ENCODE measurements at places on chromosomes 7 and 10.

DNA sequence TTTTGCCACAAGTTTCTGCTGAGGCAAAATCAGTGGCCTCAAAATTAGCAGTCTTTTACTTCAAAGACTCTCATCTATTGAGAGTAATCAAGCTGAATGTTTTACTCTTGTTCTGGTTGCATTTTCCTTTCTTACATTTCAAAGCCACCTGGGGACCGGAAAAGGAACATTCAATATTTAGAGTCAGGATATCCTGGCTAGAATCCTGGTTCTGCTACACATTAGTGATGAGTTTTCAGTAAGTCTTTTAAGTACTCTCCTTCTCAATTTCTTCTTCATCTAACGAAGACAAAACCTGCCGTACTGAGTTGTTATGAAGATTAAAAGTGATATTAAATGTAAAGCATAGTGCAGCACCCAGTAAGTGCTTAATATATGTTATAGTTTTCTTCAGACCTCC, 52.5 kb downstream of the LAMB4 start:
- no peak for DNase-seq

DNA sequence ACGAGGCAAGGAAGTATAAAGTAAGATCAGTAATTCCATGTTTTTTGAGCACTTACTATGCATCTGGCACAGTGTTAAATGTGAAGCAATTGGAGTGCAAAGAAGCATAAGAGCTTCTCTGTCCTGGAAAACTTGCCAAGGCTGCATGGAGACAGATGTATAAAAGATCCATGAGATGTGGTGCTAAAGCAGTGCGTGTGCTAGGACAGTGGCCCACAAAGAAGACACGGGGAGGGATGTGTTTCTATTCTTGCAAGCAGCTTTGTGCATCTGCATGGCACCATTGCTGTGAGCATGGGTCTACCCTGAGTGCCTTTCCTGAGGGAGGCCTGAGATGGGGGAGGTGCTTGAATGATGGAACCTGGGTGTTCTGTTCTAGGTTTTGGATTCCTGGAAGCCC, 5.1 kb upstream of the CDHR3 start:
- DNase-seq = no peak

DNA sequence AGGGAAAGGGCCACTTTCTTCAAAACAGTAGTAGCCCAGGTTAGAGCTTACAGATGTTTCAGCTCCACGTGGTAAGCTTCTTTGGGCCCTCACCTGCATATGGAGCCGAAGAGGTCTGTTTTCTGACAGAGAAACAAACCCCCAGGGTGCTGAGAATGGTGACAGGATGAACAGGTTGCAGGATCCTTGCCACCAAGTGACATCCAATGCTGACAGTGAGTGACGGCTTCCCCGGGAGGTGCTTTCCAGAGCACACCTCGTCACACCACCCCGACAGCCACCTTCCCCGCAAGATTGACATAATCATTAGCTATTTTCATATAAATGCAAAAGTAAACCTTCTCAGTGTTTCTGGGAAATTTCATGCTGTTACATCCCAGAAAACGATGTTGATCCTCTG, 109.3 kb upstream of the BTBD16 start:
- no peak for DNase-seq

DNA sequence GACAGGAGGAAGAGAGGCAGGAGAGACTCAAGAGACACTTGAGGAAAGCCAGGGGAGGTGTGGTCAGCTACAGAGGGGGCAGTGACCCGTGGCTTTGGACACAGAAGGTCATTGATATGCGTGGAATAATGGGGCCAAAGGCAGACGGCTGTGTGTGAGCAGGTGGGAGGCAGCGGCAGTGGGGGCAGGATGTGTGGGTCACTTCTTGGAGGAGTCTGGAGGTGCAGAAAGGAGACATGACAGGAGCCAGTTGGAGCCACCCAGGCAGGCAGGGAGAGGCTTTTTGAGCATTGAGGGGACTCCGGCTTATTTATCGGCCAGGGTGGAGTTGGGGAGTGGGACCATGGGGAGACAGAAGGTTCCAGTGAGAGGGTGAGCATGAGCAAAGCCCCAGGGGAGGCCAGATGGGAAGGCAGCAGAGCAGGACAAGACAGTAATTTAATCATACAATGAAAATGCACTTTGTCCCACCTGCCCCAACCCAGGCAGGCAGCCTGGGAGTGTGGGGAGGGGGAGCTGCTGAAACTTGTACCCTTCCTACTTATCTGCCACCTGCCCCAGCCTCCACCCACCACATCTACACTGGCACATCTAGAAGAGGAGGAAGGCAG, 5.0 kb downstream of the LDB3 start:
- no peak for DNase-seq

GRCh38 chr10:28367929-28368484, 65.1 kb upstream of the MPP7 start:
- DNase-seq = no peak

GRCh38 chr7:158955146-158955870, 99.0 kb downstream of the DYNC2I1 start:
- no peak for DNase-seq

- no peak for DNase-seq
Observed at GRCh38 chr10:122541541-122542002, 19.0 kb upstream of the DMBT1 start.

DNA sequence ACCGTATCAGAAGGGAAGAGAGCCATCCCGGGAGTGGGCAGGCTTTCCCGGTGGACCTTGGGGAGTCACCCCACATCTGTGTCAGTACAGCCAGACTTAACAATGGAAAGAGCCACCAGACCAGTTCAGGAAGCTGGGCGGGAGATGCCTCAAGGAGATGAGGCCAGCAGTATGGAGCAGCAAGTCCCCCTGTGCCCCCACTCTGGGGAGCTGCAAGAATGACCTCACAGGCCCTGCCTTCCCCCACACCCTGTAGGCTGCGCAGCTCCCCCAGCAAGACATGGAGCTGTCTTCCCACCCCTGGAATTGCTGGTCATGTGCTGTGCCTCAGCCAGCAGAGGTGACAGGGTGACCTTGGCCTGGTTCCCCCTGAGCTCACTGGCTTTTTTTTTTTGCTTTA, 76.8 kb upstream of the INSIG1 start:
- no peak for DNase-seq

DNA sequence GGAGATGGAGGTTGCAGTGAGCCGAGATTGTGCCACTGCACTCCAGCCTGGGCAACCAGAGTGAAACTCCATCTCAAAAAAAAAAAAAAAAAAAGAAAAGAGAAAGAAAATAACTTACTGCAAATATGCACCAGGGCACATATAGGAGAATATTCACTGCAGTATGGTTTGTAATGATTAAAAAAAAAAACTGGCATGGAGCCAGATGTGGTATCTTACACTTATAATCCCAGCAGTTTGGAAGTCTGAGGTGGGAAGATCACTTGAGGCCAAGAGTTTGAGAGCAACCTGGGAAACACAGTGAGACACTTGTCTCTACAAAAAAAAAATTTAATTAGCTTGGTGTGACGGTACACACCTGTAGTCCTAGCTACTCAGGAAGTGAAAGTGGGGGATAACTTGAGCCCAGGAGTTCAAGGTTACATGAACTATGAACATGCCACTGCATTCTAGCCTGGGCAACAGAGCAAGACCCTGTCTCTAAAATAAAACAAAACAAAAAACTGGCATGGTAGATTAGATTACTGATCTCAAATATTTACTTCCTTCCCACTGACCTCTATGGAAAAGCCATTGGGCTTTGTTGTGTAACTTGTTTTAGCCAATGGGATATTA, 85.6 kb downstream of the MICU1 start:
- DNase-seq = no peak

GRCh38 chr10:104333032-104333727, 5.1 kb downstream of the ITPRIP start:
- no peak for DNase-seq

GRCh38 chr10:62027841-62028501, 126.5 kb downstream of the ARID5B start:
- no peak for DNase-seq

GRCh38 chr7:7274782-7275181, 92.4 kb downstream of the C1GALT1 start:
- DNase-seq = no peak

GRCh38 chr7:38506756-38507155, 124.4 kb downstream of the AMPH start:
- DNase-seq = no peak

- no peak for DNase-seq
Observed at GRCh38 chr7:70582927-70583895, 548.7 kb upstream of the GALNT17 start.

- no peak for DNase-seq
Observed at GRCh38 chr7:124856299-124856888, 73.2 kb downstream of the POT1 start.

DNA sequence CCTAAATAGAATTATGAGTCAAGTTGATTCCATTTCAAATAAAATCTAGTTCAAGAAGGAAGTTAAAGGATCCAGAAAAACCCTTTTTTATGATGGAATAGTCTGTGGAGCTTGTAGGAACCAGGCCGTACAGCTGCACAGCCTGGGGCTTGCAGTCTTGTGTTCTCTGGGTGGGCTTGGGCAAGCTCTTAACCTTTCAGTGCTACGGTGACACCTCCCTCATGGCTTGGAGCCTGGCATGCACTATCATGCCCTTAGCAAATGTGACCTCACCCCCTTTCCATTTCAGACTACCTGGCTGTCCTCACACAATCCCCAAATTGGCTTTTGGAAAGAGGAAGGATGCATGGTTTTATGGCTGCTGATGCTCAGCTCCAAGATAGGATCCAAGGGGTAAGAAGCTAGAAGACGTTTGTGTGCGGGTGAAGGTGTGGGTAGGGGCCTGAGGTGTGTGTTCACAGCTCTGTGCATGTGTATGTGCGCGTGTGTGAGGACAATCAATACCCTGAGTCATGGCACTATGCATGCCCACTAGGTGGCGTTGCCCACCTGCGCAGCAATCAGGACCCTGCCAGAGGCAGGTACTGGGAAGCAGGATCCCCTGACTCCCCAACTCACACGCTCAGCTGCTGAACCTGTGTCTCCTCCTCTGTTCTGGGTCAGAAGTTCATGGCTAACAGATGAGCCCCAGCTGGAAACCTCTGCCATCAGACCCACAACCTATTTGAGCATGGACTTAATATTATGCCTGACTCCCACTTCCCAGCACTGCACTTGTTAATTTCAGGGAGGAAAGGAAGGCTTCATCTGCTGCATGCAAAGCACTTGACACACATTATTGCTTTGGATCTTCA, 113.4 kb downstream of the PTPN20 start:
- DNase-seq = no peak

GRCh38 chr7:146455091-146455655, 338.6 kb downstream of the CNTNAP2 start:
- no peak for DNase-seq

All from cortex of kidney (tissue), 1 donor.